ENCODE measurements at places on chromosomes 13 and 19. TPM values are rescaled to one million over a fixed set of nuclear protein-coding genes. Genes with fewer than 3 reads are reported as not detected.

Gene CFAP97D2
- not detected for total RNA-seq

Gene KLK14
- total RNA-seq, result 0.32 TPM

Gene PHLDB3
- total RNA-seq, result 14.7 TPM

Gene PNMA8A
- total RNA-seq, result not detected

Gene ZNF492
- 1.9 TPM for total RNA-seq

Gene GAS6
- total RNA-seq, result 0.25 TPM

Gene PROZ
- not detected for total RNA-seq

GRCh38 chr19:40726279-40726678 lies 9.4 kb downstream of the ITPKC start:
- DNase-seq, result no peak

DNA sequence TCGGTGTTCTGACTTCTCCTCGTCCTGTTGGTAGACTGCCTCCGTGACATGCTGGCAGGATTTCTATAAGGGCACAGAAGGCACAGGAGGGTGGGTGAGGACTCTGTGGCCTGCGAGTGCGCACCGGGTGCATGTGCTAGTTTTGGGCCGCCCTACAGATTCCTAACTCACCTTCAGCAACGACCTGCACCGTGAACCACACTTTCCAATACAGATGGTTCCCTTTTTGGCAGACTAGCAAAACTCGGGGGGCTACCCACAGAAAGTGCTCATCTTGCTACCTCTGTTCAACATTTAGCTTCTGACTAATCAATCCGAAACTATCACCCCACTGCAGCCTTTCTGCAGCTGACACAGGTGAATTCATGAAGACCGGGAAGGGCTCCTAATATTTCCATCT lies 14.1 kb upstream of the AMER2 start:
- DNase-seq, result no peak

GRCh38 chr13:60170414-60170813 lies 6.7 kb upstream of the DIAPH3 start:
- no peak for DNase-seq

GRCh38 chr19:34502582-34503411 lies 21.2 kb downstream of the WTIP start:
- DNase-seq, result no peak

GRCh38 chr13:35630551-35631275 lies 154.2 kb upstream of the MAB21L1 start:
- DNase-seq, result no peak

DNA sequence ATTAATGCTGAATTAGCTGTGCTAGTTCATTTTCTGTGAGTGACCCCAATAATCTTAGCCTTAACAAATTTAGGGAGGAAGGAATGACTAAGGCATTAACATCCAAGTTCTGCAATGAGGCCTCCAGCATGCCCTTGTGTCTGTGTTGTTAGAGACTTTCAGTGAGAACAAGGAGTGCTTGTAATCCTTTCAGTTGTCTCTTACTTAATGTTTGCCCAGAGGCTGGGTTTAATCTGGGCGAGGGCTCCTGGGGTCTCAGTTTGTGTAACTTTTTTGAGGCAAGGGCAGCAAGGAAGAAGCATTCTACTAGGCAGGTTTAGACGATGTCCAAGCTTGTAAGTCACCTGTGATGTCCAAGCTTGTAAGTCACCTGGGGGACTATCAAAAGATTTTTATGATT lies 24.3 kb downstream of the CCNA1 start:
- no peak for DNase-seq

- no peak for DNase-seq
Measured at GRCh38 chr13:65336087-65336749, 1893.9 kb downstream of the PCDH9 start.

GRCh38 chr13:97429681-97430081 lies 4.3 kb upstream of the RAP2A start:
- no peak for DNase-seq

- no peak for DNase-seq
Measured at GRCh38 chr13:74569251-74569650, 435.0 kb upstream of the KLF12 start.

GRCh38 chr19:40335101-40335500 lies 13.1 kb downstream of the C19orf47 start:
- DNase-seq, result no peak

DNA sequence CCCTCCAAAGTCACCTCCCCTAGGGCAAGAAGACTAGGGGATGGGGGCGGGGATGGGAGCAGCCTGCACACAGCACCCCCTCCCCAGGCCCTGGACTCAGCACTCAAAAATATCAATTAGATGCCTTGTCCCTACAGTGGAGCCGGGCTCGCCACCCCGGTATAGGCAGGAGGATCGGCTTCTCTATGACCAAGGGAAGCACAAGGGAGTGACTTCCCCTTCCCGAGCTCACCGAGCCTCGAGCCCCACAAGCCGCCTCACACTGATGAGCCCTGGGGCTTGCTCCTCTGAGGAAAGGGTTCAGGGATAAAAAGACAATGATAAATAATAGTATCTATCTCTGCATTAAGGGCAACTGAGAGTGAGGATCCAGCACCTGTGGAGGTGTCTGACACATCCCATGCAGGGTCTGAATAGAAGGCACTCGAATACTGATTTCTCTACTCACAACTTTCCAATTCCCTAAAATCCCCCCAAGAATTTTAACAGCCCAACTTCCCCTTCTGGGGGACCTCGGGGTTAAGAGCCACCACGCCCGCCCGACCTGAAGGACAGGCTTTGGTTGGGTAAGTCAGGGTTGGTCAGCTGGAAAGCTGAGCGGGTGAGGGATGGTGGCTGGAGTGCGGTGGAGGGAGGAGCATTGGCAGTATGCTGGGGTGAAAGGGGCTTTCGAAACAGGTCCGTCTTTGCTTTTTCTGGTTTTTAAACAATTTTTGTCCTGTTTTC lies 51.3 kb downstream of the STK24 start:
- no peak for DNase-seq

DNA sequence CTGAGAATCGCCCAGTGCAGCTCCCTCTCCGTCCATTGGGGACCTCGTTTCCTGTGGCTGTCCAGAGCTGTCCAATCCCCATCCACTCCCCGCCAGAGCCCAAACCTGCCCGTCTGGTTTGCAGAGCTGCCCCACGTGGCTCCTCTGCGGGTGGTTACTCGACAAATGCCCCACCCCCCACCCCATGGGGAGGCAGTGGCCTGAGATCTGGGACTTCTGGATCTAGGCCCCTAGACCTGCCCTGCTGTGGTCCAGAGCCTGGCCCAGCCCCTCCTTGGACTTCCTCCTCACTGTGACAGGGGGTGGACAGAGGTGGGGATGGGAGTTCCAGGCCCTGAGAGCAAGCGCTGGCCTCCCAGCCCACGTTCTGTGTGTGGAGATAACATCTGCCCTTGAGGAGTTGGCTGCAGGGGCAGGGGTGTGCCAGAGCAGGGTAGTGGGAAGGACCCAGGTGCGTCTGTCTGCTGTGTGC lies 29.1 kb downstream of the PAK4 start:
- no peak for DNase-seq

DNA sequence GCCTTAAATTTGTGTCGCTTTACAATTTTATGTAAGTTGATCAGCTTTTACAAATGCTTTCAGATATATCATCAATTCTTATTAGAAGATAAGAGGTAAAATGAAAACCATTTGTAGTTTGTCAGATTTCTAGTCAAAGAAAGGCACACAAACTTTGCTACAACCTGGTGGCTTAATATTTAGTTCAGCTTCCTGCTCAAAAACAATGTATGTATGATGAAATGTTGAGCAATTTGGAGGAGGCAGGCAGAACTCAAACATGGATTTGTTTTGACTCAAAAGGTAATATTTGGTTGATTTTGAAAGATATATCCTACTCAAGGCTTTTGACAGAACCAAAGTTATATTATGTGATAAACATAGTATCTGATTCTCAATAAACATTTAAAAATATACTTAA lies 24.2 kb downstream of the NEK5 start:
- DNase-seq, result no peak

All from activated CD8-positive, alpha-beta T cell treated with anti-CD3 and anti-CD28 coated beads for 36 hours (primary cell).